Mesenteric fat pad (tissue), 1 donor: ENCODE measurements at places on chromosomes 2 and 18. TPM values are rescaled to one million over a fixed set of nuclear protein-coding genes. Genes with fewer than 3 reads are reported as not detected.

The NCKAP1 gene
- 127 TPM for total RNA-seq

The PLGLB1 gene
- not detected for total RNA-seq

The IL1RN gene
- 8.9 TPM for total RNA-seq

The GTF2A1L gene
- not detected for total RNA-seq

- DNase-seq, result no peak
Observed at GRCh38 chr2:210620456-210620855, 64.1 kb downstream of the CPS1 start.

The TPO gene
- total RNA-seq, result 17.5 TPM
